ENCODE measurements at places on chromosomes 3 and 15.

GRCh38 chr15:48102167-48102566 is 18.6 kb upstream of the SLC24A5 start:
- no peak for DNase-seq

GRCh38 chr15:90483637-90484036 is 46.1 kb upstream of the CRTC3 start:
- no peak for DNase-seq

GRCh38 chr3:73470860-73471259 is 153.9 kb downstream of the PDZRN3 start:
- DNase-seq = no peak

- no peak for DNase-seq
Measured at GRCh38 chr3:98893740-98894139, 7.8 kb downstream of the DCBLD2 start.

DNA sequence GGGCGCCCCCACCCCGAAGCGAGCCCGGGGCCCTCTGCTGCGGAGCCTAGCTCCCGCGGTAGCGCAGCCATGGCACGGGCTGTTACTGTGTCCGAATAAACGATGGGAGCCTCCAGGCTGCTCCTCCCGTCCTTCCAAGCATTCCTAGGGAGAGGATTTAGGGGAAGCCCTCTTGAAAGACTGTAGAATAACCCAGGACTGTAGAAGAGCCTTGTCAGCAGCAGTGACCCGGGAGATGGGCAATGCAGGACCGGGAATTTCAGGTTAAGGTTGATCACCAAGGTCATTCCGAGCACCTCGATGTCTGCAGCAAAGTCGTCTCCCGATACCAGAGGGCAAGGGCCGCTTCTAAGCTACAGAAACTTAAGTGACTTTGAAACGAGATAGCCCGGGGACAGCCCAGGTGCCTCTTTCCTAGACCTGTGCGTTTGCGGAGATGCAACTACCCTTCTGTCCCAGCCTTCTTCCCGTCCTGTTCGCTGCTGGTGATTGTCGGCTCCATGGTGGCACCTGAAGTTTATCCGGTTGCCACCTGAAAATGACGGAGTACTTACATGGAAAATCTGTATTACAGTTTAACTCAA is 753 bp upstream of the MYO5A start:
- peak; percentile 19 for DNase-seq

DNA sequence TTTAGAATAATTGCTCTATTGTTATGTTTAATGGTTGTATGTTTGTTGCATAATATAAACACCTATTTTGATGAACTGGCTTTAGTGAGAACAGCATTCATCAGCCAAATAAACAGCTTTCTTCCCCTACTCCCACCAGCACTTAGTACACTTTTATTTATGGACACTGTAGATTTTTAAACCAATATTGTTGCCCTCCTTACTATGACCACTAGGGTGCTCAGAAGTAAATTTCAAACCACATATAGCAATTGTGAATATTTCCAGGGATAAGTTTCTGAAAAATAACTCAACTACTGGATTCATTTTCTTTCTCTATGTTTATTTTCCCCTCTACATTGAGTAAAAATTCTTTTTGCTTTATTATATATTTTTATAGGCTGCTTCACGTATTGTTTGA is 84.7 kb upstream of the PTX3 start:
- no peak for DNase-seq

DNA sequence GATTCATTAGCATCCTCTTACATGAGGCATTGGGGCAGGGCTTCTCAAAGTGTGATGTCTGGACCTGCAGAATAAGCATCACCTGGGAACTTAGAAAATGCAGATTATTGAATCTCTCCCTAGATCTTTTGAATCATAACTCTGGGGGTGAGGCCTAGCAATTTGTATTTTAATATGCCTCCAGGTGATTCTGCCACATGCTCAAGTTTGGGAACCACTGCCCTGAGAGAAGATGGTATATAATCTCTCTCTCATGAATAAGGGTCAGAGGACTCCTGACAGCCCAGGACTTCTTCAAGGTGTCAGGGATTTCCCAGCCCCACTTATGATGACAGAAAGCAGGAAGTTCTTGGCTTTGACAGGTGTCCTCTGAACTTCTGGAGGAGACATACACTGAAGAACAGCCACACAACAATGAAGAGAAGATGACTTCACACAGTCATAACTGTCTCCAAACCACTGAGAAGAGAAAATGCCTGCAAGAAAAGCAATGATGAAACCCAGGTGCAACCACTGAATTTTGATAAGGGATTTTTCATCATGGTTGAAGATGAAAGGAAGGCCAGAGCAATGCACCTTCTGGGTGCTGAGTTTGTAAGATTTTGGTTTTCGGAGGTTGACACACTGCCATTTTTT is 211.9 kb upstream of the MRPL3 start:
- no peak for DNase-seq

- DNase-seq = peak; percentile 42
Measured at GRCh38 chr15:57527382-57528091, 64.2 kb upstream of the MYZAP start.

DNA sequence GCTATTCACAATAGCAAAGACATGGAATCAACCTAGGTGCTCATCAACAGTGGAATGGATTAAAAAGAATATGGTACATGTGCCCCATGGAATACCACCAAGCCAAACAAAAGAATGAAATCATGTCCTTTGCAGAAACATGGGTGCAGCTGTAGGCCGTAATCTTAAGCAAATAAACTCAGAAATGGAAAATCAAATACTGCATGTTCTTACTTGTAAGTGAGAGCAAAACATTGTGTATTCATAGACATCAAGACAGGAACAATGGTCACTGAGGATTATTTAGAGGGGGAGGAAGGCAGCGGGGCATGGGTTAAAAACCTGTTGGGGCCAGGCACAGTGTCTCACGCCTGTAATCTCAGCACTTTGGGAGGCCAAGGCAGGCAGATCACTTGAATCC is 304.7 kb upstream of the ROBO2 start:
- DNase-seq = no peak

DNA sequence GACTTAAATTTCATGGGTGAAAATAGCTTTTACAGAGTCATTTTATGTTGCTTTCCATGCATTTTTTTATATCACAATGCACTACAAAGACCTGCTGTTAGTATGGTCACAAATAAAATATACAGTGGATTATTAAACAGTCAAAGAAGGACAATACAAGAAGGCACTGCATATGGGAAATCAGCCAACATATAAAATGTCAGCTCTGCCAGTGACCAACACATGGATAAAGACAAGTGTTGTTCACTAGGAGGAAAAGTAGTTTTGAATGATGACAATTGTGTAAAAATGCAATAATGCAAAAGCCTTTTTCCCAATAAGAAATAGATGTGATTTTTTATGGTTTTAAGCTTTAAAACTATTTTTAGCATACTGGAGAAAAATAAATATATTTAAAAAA is 425.3 kb upstream of the CBLB start:
- no peak for DNase-seq

- DNase-seq = no peak
Measured at GRCh38 chr15:99603828-99604227, 38.0 kb downstream of the MEF2A start.

DNA sequence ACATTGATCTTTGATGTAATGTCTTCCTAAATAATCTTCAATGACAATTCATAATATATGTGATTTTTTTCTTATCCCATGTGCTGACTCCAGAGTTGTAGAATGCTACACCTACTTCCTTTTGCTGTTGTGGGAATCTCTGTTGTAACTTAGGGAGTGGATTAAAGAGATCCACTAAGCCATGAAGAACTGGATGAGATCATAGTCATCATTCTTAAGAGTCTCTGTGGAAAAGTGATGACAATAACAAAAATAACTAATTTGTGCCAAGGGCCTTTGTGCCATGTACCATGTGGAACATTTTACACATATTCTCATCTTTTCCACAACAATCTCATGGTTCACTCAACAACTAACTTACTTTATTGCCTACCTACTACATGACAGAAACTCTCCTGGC is 162.9 kb upstream of the PDZRN3 start:
- no peak for DNase-seq

GRCh38 chr15:62071711-62072308 is 5.0 kb downstream of the C2CD4A start:
- peak; percentile 56 for DNase-seq

GRCh38 chr15:40322531-40323238 is 807 bp upstream of the INAFM2 start:
- DNase-seq = no peak

GRCh38 chr15:47945872-47946650 is 174.7 kb upstream of the SLC24A5 start:
- DNase-seq = no peak

- no peak for DNase-seq
Measured at GRCh38 chr3:177764377-177764912, 567.2 kb upstream of the TBL1XR1 start.

GRCh38 chr15:59904450-59905135 is 99.5 kb upstream of the FOXB1 start:
- no peak for DNase-seq

- no peak for DNase-seq
Measured at GRCh38 chr15:74441248-74441941, 7.6 kb upstream of the SEMA7A start.

Measured in CD4-positive, alpha-beta T cell treated with Interleukin-21 for 1 hour (primary cell).